ENCODE measurements at places on chromosomes 6 and 20.

DNA sequence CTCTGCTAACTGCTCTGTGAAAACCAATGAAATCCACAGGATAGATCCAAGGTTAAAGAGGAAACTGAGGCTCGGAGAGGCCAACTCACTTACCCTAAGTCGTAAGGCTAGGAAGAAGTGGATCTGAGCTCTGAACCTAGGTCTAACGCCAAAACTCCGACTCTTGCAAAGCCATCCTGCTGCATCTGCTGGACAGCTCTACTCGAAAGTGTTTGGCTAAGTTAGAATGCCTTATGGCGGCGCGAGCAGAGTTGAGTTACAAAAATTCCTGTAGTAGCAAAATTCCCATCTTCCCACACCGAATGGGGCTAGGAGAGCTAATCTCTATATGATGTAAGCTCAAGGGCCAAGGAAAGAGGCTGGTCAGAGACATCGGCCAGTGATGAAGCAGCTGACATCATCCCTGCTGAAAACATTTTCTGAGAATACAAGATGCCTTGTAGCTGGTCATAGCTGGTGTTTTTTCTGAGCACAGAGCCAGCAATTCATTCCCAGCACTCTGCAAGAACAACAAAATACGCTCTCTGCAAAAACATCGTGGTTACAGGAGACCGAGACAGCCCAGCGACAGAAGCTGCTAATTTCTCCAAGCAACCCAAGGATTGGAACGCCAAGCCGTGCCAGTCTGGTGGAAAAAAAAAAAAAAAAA lies 1.8 kb downstream of the SPATA2 start:
- no peak for DNase-seq

DNA sequence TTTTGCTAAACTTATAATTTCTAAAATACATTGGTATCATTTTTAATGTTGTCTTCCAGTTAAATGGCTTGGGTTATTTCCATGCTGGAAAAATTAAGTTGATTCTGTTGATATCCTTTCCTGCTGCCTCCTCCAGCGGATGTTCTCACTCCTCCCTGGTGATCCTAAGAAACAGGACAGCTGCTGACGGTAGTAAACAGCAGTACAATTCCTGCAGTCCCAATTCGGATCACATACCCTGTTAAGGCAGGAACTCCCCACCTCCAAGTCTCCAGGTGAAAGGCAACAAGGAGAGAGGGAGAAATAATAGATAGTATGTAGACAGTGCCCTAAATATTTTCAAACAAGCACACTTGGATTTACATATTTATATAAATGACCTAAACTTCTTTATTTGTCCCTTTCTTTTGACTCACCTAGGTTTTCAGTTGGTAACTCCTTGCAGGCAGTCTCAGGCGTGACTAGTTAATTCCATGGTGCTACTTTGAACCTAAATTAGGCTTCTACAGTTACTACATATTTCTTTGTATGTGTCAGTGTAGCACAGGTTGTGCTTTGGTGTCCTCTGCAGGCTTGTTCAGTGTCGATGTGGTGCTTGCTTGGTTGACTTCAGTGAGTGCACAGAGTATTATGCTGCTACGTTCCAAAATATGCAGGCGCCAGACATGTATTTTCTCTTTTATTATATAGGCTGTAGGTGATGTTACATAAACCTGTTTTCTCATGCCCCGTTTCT lies 126.0 kb downstream of the ADGRB3 start:
- DNase-seq: no peak

GRCh38 chr6:2844008-2844407 lies 2.3 kb upstream of the SERPINB1 start:
- DNase-seq: no peak

DNA sequence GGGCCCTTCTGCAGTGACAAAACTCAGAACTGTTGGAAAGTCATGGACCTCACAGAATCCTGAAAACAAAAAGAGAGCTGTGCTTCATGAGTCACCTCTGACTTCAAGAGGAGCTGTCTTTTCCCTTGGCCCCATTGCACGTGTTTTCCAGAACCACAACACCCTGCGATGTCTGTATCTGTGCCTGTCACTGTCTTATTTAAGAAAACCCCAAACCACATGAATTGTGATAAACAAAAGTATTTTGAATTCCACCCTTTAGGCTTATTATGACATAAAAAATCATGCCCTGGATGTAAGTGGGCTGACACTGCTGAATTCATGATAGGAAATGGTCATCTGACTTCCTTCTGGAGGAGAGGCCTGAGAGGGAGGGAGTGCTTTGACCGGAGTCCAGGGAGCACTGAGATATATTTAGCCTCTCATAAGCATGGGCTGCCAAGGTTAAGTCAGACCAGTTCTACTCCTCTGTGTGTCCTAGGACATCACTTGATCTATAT lies 96.4 kb upstream of the DUSP22 start:
- DNase-seq: peak; percentile 80

- no peak for DNase-seq
Measured at GRCh38 chr6:168047841-168048723, 30.9 kb downstream of the FRMD1 start.

GRCh38 chr6:156449569-156449968 lies 327.6 kb upstream of the ARID1B start:
- no peak for DNase-seq
